ENCODE measurements at places on chromosomes 6 and 20. TPM values are rescaled to one million over a fixed set of nuclear protein-coding genes. Genes with fewer than 3 reads are reported as not detected.

Gene KCNK15
- not detected for total RNA-seq

Gene IRF4
- not detected for total RNA-seq

Gene ADTRP
- 1.6 TPM for total RNA-seq

Gene LCA5
- 4.6 TPM for total RNA-seq

Gene BTN1A1
- total RNA-seq = not detected

Gene BPIFA1
- not detected for total RNA-seq

Gene HRH3
- not detected for total RNA-seq

Gene FNDC11
- total RNA-seq = 0.80 TPM

Gene TLDC2
- total RNA-seq = not detected

Gene AGER
- 0.59 TPM for total RNA-seq

Gene CCDC170
- not detected for total RNA-seq

Gene PRL
- total RNA-seq = not detected

Gene PI16
- total RNA-seq = 0.98 TPM

Gene C20orf202
- total RNA-seq = not detected

Gene GCNT2
- 9.3 TPM for total RNA-seq

Gene SLCO4A1
- total RNA-seq = 10.4 TPM

Gene WASF1
- total RNA-seq = 5.6 TPM

Gene SPDEF
- total RNA-seq = not detected

Gene DPPA5
- not detected for total RNA-seq

Gene NHSL1
- total RNA-seq = 38.9 TPM

Gene TREML2
- total RNA-seq = not detected

Gene RAB44
- 0.07 TPM for total RNA-seq

Gene TNFRSF6B
- total RNA-seq = 328 TPM

All from mammary microvascular endothelial cell (primary cell).